Mesothelial cell of epicardium (in vitro differentiated cells): ENCODE measurements at places on chromosomes 7 and 10. TPM values are rescaled to one million over a fixed set of nuclear protein-coding genes. Genes with fewer than 3 reads are reported as not detected.

FKBP9 gene
- 186 to 208 TPM (median 186 TPM) in 3 replicates for total RNA-seq

LFNG gene
- 16.0 to 19.0 TPM (median 16.3 TPM) in 3 replicates for total RNA-seq

TSPAN13 gene
- total RNA-seq = 63.1 to 70.0 TPM (median 69.5 TPM) in 3 replicates

TRPV6 gene
- total RNA-seq = 4.2 to 5.7 TPM (median 5.6 TPM) in 3 replicates

VIPR2 gene
- 0.04 to 0.20 TPM (median 0.14 TPM) in 3 replicates for total RNA-seq
